Left renal cortex interstitium (tissue), 4 donors: ENCODE measurements at places on chromosomes 3 and 15.

GRCh38 chr3:141652349-141652748 is 85.7 kb upstream of the RNF7 start:
- no peak for DNase-seq

DNA sequence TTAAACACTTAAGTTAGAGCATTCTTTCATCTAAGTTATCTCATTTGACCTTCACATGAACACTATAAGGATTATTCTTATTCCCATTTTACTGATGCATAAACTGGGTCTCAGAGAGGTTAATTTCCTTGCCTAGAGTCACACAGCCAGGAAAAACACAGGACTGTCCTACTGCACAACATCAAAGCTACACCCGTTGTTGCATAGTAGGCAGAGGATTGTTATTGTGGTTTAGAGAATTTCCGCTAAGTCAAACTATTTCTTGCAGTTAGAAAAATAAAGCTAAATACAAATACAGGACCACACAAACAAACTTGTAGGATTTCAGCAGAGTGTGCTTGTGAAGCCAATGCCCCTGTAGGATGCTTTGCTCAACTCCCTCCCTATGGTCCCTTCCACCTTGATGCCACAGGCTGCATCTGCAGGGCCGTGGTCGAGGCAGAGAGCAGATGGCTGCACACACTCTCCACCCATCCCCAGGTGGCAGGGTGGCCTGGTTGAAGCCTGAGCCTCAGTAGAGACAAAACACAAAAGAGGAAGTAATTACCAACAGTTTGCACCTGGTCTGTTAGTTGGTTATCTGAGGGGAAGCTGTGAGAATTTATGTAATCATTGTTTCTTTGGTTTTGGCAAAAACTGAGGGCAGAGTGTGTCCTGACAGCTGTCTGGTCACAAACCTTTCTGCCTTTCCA is 41.1 kb upstream of the SKOR1 start:
- DNase-seq = no peak

DNA sequence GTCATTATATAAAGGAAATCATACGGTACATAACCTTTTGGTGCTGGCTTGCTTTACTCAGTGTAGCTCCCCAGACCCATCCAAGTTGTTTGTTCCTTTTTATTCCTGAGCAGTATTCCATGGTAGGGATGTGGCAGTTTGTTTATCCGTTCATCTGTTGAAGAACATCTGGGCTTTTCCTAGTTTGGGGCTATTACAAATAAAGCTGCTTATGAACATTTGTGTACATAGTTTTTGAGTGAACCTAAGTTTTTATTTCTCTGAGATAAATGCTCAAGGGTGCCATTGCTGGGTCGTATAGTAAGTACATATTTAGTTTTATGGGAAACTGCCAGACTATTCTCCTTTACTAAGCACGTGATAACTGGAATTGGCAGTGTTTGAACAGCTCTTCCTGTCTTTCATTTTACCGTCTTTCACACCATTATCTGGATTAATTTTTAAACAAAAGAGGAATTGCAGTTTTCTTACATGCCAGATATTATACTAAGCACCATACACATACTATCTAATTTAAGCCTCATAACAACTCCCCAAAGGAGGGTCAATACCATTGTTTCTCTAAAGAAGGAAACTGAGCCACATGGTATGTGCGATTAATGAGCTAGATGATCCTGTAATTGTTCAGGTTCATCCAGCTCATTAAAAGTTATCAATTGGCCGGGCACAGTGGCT is 85.6 kb downstream of the PTPRG start:
- no peak for DNase-seq

- no peak for DNase-seq
Observed at GRCh38 chr3:128436214-128436613, 30.5 kb downstream of the DNAJB8 start.

DNA sequence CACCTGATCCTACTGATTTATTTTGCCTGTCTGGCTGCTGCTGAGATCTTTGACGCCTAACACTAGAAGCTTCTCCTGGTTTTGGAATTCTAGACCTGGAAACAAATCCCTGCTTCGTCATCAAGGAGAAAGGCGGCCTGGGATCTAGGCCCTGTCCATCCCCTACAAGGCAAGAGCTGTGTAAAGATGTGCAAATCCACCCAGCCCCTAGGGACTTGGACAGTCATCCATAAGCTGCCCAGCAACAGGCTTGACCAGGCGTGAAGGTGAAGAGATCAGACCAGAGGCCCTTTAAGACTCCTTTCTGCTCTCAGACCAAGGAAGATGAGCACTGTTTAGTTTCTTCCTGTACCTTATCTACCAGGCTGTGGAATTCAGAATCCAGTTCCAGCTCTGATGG is 32.2 kb downstream of the SLC41A3 start:
- no peak for DNase-seq

DNA sequence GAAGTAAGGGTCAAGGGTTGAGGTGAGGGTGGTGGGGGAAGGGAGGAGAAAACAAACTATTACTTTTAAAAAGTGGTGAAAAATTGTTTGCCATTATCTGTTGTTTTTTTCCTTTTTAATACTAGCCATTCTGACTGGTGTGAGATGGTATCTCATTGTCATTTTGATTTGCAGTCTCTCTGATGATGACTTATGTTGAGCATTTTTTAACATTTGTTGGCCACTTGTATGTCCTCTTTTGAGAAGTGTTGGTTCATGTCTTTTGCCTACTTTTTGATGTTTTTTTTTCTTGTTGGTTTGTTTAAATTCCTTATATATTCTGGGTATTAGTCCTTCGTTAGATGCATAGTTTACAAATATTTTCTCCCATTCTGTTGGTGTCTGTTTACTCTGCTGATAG is 185.9 kb upstream of the ANKRD28 start:
- no peak for DNase-seq

- DNase-seq = no peak
Observed at GRCh38 chr3:73592154-73593144, 32.3 kb downstream of the PDZRN3 start.

DNA sequence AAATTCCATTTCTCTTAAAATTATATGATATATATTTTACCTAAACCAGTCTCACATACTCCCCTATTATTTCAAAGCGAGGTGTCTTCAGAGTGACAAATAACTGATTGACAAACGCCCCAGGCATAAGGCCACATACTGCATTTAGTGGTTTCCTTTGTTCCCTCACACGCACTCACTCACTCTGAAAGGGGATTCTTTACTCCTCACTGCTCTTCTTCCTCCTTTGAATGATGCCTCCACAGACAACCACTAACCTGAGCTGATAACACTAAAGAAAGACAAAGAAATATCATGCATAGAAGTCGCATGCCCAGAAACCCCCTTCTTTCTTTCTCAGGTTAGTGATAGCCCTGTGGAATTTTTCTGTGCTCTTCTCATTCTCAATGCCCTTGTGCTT is 24.1 kb upstream of the BBX start:
- no peak for DNase-seq

GRCh38 chr3:133453383-133453782 is 53.5 kb downstream of the BFSP2 start:
- DNase-seq = no peak

GRCh38 chr3:178267158-178267844 is 268.9 kb upstream of the KCNMB2 start:
- no peak for DNase-seq

GRCh38 chr3:32239307-32240158 is 1.1 kb downstream of the CMTM8 start:
- DNase-seq = no peak

GRCh38 chr3:98777801-98778220 is 14.7 kb downstream of the ST3GAL6 start:
- no peak for DNase-seq

DNA sequence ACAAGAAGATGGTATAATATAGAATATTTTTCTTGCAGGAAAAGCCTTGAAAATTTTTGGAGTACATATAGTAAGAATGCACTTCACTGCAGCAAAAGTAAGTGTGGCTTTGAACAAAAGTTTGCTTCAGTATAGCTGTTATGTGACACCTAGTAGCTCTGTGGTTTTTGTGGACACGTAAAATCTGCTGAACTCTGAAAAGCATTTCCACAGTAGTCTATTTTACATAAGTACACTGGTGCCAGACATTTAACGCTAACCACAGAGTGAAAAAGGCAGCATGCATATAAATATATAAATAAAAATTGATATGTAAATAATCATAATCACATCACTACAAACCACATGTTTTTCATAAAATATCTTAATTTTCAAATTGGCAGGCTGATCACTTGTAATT is 39.8 kb downstream of the CGGBP1 start:
- no peak for DNase-seq

- no peak for DNase-seq
Observed at GRCh38 chr15:78881681-78882080, 9.0 kb downstream of the MORF4L1 start.

GRCh38 chr3:149489060-149489690 is 14.7 kb downstream of the TM4SF4 start:
- DNase-seq = no peak

GRCh38 chr3:27458929-27459328 is 25.3 kb downstream of the SLC4A7 start:
- DNase-seq = no peak

DNA sequence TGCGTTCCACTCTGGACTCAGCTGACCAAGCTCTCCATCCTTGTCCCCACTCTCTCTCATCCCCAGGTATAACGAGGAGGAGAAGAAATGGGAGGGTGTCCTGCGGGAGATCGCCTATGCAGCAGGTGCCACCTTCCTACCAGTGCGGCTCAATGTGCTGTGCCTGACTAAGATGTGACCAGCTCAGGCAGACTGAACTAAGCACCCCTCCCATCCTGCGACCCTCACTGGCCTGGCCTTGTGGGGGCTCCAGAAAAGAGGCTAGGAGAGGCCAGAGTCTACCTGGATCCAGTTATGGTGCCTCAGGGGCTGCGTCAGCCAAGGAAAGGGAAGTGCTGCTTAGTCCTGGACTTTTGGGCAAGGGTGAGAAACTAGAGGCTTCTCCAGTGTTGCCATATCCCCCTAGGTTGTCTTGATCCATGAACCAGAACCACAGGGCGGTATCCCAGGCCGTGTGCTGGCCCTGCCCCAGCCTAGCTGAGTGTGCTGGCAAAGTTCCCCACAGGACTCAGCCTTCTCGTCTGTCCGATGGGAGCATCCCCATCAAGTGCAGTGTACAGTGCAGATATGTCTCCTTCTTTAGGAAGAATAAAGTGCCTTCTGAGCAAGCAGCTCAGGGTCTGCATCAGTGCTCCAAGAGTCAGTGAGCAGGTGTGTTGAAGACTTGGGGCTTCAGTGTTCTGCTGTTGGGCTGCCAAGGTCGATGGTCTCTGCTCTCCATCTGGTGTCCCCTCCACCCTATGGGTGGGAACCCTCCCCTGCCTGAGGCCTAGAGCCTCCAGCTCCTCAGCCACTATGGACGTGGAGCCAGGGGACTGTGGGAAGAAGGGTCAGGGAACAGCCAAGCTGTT is 6.7 kb downstream of the KLHL40 start:
- no peak for DNase-seq

GRCh38 chr15:99090011-99090699 is 14.7 kb upstream of the SYNM start:
- no peak for DNase-seq

DNA sequence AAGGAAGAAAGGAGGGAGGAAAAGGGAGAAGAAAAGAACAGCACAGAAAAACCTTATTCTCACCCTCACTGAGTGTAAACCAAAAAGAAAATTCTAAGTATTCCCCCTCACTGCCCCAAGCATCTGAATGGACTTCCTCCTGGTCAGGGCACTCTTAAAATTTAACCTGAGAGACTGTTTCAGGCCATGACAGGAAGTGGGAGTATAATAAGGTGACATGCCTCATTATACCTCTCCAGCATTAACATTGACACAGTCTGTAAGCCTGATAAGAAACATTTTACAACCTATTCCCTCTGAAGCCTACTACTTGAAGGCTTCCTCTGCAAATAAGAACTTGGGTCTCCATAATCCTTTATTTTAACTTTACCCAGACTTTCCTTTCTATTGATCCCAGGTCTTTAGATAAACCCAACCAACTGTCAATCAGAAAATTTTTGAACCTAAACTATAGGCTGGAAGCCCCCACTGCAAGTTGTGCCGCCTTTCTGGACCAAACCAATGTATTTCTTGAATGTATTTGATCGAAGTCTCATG is 41.7 kb downstream of the SLCO2A1 start:
- DNase-seq = no peak

DNA sequence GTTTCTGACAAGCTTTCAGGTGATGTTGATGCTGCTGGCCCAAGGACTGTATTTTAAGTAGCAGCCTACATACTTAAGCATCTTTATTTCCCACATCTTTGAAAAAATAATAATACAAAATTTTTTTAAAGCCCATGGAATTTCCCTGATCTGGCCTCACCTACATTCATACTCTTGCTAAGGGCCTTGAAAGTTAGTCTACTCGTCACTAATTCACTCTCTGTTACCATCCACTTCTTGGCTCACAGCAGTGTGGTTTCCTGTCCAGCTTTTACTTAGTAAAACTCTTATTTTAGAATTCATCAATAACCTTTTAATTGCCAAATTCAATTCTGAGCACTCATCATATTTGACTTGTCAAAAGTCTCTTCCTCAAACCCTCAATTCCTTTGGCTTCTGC is 59.3 kb upstream of the CRTC3 start:
- DNase-seq = no peak

DNA sequence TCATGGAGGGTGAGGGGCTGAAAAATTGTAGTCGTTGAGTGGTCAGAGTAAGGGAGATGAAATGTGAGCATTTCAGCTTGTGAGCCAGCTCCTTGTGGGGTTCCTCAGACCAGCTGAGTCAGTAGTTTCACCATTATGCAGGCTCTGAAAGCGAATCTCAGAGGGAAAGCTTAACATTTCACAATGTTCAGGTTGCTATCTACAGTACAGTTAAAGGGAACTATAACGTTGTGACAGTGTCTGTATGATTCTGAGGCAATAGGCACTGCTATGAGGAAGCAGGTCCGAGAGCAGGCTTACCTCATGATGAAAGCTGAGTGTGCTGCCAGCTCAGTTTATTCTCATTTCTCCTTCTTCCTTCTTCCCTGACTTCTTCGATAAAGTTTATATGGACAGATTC is 469.6 kb downstream of the EDEM1 start:
- no peak for DNase-seq

- no peak for DNase-seq
Observed at GRCh38 chr3:157475921-157476414, 27.2 kb downstream of the VEPH1 start.

DNA sequence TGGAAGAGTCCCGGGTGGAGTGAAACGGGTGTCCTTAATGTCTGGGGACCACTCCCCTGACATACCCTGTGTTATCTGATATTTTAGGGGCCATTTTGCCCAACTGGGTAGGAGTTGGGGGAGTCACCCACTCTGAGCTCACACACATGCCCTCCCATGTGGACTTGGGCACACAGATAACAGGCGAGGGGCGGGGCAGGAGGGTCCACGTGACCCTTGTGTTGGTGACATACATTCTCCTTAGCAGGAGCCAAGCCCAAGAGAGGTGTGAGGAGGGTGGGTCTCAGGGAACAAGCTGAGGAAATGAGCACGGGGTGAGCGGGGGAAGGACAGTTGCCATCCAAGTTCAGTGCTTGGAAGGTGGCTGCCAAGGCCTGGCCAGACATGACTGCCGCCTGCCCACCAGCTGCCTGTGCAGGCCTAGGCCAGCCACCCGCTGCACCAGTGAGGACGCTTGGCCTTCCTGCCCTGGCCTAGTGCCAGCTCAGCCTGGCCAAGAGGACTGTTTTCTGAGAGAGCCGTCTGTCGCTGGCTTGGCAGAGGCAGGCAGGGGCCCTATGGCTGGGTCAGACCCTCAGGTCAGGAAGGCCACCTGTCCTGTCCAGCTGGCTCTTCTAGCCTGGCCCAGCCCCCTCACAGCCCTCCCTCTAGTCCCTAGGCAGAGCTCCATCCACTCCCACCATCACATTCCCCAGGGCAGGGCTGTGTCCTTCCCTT is 31.3 kb upstream of the TMEM115 start:
- DNase-seq = no peak
